ENCODE measurements at places on chromosomes 13 and 19. TPM values are rescaled to one million over a fixed set of nuclear protein-coding genes. Genes with fewer than 3 reads are reported as not detected.

Gene HIPK4
- total RNA-seq: 0.17 TPM

Gene CDC42EP5
- 14.7 TPM for total RNA-seq

Gene POSTN
- 38.0 TPM for total RNA-seq

Gene BIVM
- total RNA-seq: 19.8 TPM

Gene FCER2
- not detected for total RNA-seq

Gene ZNF468
- 30.6 TPM for total RNA-seq

Gene DIAPH3
- total RNA-seq: 1.8 TPM

Gene KLHL1
- total RNA-seq: not detected

All from fibroblast of lung (primary cell).